ENCODE measurements at places on chromosomes 6 and 20.

- DNase-seq, result no peak
Observed at GRCh38 chr6:140433072-140433471, 1058.6 kb upstream of the CITED2 start.

DNA sequence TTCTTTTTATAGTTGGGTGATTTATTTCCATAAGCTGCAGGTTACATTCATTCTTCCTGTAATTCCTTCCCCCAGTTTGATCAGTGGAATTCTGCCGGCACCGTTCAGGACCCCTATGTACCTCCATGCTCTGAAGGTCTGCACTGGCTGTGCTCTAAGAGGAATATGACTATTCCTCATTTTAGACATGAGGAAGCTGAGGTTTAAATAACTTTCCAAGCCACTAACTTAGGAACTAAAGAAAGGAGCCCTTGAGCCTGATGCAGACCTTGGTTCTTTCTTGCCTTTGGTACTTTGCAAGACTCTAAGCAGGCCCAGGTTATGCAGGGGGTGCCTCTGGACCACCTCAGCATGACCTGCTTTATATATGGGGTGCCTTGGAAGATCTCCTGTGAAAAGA, 318.5 kb downstream of the QKI start:
- no peak for DNase-seq

DNA sequence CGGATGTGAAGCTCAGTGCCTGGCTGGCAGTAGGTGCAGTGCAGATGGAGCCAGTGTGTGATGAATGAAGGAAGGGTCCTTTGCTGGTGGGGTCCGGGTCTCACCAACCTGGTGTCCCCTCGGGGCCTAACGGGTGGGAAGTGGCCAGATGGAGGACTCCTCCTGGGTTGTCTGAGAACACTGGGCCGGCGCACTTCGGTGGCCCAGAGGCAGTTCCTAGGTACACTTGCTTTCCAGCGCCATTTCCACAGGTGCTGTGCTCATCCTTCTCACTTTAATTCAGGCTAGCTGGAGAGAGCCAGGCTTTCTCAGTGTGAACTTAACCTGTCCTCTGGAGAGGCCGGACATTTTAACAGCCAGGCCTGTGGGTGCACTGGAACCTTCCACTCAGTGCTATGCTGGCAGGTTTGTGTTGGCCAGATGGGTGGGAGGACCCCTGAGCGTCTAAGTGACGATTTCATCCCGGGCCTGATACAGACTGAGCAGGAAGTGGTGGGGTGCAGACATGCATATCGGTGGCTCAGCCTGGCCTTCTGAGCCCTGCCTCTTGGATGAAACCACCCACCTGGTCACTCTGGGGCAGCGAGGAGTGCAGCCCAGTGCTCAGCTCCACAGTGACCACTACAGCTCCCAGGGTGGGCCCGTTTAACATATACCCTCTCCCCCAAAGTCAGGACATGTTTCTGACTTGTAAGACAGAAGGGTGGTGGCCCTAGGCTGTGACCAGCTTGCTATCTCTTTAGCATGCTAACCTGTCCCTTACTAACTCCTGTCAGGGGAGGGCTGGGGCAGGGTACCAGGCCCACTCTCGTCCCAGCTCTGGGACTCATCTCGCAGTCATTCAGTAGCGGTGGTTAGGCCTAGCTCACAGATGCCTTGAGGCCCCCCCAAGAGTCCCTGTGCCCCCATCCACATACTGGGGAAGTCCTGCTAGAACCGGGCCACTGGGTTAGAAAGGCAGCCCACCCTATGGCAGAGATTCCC, 8.2 kb upstream of the PYGB start:
- DNase-seq, result no peak

DNA sequence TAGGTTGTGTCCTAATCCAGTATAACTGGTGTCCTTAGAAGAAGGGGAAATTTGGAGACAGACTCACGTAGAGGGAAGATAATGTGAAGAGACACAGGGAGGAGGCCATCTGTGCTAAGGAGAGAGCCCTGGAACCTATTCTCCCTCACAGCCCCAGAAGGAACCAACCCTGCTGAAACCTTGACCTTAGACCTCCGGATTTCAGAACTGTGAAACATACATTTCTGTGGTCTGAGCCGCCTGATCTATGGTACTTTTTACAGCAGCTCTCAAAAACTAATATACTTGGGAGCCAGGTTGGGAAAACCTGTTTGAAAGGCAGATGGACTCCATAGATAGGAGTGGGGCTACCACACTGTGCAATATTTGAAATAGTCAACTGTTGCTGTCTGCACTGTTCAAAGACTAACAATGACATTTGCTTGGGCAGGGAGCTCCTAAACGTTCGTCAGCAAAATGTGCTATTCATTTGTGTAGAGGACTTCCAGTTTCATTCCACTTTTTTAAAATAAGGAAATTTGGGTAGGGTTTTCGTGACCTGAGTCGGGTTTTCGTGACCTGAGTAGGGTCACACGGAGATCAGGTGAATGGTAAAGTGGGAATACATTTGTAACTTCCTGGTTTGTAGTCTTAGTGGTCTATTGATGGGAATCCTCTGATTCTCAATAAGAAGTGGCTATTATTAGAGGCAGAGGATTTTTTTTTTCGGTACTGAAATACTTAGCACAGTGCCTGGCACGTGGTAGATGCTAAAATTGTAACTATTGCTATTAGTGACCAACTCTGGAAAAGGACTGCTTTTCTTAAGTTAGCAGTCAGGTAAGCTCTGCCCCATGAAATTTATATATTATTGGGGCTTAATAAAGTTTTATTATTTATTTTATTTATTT, 11.4 kb downstream of the TAGAP start:
- no peak for DNase-seq

DNA sequence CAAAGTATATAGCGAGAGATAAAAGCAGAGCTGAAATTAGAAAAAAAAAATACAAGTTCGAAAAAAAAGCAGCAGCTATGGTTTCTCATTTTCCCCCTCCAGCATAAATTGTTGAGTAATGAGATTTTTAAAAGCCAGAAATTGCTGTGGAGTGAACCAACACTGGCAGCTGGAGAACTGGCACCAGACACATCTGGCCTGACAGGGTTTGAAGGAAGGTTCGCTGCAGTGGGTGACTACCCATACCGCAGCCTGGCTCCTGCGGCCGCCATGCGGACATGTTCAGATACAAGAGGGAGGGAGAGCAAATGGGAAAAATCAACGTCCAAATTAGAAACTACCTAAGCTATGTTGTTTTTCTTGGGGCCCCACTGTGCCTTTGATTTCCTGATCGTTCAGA, 3.3 kb downstream of the APCDD1L start:
- DNase-seq, result no peak

DNA sequence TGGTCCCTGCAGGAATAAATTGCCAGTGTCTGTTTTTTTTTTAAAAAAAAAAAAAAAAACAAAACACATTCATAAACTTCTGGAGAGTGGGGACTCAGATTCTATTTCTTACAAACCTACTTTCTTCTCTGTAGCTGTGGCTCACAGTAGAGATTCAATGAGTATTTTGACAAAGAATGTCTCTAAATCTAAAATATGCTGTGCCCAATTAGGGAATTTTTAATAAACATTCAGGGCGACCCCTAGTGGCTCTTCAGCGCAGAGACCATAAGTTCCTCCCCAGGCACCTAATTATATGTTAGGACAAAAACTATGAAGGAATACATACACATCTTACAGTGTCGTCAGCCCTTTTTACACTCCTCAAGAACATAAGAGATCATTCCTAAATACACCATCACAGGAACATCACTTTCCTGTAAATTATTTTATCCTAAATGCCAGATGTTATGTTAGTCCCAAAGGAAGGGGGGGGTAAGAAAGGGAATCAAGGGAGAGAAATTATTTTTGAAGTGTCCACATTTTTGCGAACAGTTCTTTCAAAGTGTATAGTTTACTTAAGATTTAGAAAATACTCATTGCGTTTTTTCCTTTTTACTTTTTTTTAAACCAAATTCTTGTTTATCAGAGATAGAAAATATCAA, 21.8 kb upstream of the NAA20 start:
- no peak for DNase-seq

GRCh38 chr20:63370618-63371187, 9.6 kb upstream of the CHRNA4 start:
- DNase-seq, result no peak

DNA sequence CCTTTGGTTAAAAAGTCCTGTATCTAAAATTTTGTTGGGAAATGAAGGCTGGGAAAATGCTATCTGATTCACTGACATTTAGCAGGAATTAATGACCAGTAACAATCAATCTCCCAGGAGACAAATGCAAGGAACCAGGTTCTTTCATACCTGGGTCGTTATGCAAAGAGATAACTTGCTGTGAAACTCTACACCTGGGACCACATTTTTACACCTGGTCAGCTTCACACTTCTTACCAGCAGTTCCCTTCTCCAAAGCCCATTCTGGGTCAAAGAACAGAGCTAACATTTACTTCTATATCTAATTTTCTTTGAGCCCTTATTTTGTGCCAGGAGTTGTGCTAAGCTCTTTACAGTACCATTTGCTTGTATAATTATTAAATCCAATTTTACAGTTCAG, 27.4 kb upstream of the STXBP5 start:
- no peak for DNase-seq

DNA sequence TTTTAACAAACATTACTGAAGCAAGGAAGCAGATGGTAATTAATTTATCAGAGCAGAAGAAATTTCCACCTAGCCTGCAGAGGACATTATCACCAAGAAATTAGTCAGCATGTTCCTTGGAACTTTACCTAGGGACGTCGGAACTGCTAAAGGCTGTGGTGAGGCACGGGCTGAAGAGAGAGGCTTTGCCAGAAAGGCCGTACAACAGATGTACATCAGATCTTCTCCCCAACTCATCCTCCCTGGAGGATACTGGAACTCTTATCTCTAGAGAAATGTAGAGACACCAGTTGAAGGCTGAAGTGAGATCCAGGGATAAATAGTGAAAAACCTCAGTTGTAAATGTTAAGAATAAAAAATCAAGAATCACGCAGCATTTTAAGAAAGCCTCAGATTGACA, 257.1 kb downstream of the SAMD5 start:
- DNase-seq, result no peak

DNA sequence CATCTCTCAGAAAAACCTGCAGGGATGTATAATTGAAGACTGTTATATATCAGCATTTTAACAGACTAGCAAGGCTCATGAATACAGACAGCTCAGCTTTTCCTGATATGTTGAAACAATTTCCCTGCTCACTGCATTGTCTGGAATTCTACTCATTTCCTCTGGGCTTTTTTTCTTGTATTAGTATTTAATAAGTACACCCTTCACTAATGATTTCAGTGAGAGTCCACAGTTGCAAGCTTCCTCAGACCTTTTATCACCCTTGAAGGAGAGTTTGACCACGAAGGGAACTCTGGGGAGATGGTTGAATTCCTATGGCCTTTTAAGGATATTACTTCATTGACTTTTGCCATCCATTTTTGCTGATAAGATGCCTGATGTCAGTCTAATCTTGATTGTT, 248.7 kb downstream of the ADGB start:
- no peak for DNase-seq

Measured in activated CD4-positive, alpha-beta T cell treated with anti-CD3 and anti-CD28 coated beads for 4 hours (primary cell).